Bronchus fibroblast of lung (primary cell): ENCODE measurements at places on chromosomes 5 and 9. TPM values are rescaled to one million over a fixed set of nuclear protein-coding genes. Genes with fewer than 3 reads are reported as not detected.

The SPAAR gene
- 0.34 TPM in 1 of 2 replicates, not detected in the other for total RNA-seq

The EDIL3 gene
- 11.1 and 12.6 TPM in 2 replicates for total RNA-seq

The HRCT1 gene
- total RNA-seq: 3.2 and 5.4 TPM in 2 replicates

The PCDHA1 gene
- total RNA-seq: not detected in 2 replicates

The CDKN2A gene
- total RNA-seq: 5.7 and 10.0 TPM in 2 replicates

The NUP188 gene
- total RNA-seq: 35.5 and 38.1 TPM in 2 replicates

The ARID3C gene
- not detected in 2 replicates for total RNA-seq

The LMBRD2 gene
- 3.6 and 4.5 TPM in 2 replicates for total RNA-seq

The ABITRAM gene
- 4.4 and 6.5 TPM in 2 replicates for total RNA-seq

The ZDHHC11 gene
- total RNA-seq: 0.34 and 0.59 TPM in 2 replicates

The SH3GLB2 gene
- 38.5 and 45.9 TPM in 2 replicates for total RNA-seq

The ADAMTSL1 gene
- total RNA-seq: 35.8 and 39.1 TPM in 2 replicates

The MCTP1 gene
- total RNA-seq: 3.3 and 5.9 TPM in 2 replicates

The FBP1 gene
- not detected in 2 replicates for total RNA-seq

The AK1 gene
- total RNA-seq: 73.0 and 87.0 TPM in 2 replicates

The SEMA5A gene
- 6.4 and 6.7 TPM in 2 replicates for total RNA-seq

The TAF11L5 gene
- total RNA-seq: not detected in 2 replicates

The NR4A3 gene
- under 0.01 and 0.15 TPM in 2 replicates for total RNA-seq

The CSNK1G3 gene
- 26.2 and 32.4 TPM in 2 replicates for total RNA-seq

The ZFP2 gene
- 0.67 and 1.0 TPM in 2 replicates for total RNA-seq

The ACSL6 gene
- total RNA-seq: under 0.01 TPM in 1 of 2 replicates, not detected in the other

The ANKRD34B gene
- not detected in 2 replicates for total RNA-seq

The SNX30 gene
- 3.1 and 3.7 TPM in 2 replicates for total RNA-seq

The CBY3 gene
- not detected in 2 replicates for total RNA-seq

The GGTA1 gene
- total RNA-seq: not detected in 2 replicates
